ENCODE measurements at places on chromosomes 5 and 9.

DNA sequence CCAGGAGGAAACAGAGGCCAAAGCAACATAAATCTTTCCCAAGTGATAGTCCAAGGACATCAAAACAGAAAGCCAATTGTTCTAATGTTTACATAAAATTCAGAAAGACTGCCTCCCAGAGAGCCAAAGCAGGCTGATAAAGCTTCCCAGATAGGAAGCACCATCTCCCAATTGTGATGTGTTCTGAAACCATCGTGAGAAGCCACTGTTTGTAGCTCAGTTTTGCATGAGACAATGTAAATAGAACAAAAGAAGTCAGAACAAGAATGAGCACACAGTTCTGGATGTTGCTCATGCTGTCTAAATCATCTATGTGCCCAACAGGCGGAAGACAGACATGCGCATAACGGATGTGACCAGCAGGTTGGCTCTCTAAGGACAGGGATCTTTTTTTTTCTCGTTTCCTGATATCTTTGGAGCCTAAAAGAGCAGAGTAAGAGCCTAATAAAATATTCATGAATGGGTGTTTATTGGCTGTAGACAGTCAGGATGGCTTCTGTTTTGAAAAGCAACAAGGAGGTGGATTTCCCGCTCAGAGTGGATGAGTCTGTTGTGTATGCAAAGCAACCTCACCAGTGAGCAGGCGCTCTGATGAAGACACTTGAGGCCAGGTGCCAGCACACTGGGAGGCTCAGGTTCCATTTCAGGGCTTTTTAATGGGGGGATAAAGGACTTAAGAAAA, 113.6 kb downstream of the GNA14 start:
- DNase-seq = peak; percentile 5

GRCh38 chr9:123329329-123329955, 26.6 kb upstream of the CRB2 start:
- no peak for DNase-seq

DNA sequence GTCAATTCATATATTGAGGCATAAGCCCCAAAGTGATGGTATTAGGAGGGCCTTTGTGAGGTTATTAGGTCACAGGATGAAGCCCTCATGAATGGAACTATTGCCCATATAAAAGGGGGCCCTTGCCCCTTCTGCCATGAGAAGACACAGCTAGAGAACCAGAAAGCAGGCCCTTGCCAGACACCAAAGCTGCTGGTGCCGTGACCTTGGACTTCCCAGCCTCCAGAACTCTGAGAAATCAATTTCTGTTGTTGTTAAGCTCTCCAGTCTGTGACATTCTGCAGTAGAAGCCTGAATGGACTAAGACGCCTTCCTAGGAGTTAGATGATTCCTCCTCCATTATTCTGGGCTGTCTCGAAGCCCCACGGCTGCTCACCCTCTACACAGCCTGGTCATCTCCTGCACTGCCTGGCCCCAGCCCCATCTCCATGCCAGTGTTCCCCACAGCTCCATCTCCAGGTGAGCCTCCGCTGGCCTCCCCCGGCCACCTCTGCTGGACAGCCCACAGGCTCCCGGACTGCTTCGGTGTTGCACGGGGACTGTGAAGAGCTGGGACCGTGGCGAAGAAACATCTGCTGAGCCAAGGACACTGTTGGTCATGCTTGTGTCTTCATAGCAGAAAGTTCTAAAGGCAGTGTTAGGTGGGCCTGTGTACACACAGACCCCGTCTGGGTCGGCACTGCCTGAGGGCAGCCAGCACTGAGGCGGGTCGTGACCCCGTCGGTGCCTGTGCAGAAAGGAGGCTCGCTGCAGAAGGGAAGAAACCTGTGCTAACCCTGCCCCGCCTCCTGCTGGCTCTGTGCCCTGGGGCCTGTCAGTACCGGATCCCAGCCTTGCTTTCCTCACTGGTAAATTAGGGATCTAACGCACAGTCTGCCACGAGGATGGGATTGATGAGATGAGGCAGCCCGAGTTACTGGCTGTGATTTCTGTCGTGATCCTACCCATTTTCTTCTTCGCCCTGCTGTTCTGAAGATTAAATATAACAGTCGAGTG, 55.1 kb upstream of the CNOT6 start:
- DNase-seq = no peak

- no peak for DNase-seq
These were observed 248.7 kb downstream of the LURAP1L start for GRCh38 chr9:13023498-13023897.

DNA sequence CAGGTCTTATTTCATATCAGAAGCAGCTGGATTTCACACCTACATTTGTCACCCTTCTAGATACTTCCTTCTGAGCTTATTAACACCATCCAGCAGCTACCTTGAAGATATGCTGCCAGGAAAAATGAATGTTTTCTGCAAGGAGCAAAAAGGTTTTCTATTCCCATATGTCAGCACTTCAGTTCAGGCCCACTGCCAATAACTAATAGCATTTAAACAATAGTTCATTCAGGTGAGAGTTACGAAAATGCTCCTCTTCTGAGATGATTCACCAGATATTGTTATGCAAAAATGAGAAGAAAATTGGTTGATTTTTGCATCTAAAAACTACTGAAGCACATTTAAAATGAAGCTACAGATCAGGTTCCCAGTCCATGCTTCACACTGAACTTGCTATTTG, 56.4 kb upstream of the ISL1 start:
- no peak for DNase-seq

DNA sequence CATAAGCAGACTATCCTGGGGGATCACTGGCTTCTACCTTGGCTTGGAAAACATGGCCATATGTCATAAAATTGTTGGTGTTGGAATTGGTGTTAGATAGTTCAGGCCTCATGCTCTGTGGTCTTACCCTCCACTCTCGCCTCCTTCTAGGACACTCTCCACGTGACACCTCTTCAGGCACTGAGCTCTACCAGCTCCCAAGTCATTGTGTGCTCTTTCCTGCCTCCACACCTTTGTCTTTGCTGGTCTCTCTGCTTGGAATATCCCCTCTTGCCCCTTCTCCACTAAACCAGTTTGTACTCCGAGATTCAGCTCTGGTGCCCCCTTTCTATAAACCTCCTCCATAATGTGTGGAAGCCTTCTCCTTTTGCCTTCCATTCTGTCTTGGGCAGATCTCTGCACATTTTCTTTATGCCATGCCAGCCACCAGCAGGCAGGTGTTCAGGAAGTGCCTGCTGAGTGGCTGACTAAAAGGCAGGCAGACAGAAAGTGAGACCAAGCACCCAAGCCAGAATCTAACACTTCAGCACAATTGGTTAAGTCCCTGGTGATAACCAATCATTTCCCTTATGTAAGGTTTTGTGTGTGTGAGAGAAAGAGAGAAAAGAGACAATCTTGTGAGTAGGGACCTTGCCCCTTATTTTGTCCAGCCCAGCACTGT, 37.7 kb downstream of the SAR1B start:
- no peak for DNase-seq

- no peak for DNase-seq
These were observed 667 bp upstream of the FRRS1L start for GRCh38 chr9:109167716-109168115.

DNA sequence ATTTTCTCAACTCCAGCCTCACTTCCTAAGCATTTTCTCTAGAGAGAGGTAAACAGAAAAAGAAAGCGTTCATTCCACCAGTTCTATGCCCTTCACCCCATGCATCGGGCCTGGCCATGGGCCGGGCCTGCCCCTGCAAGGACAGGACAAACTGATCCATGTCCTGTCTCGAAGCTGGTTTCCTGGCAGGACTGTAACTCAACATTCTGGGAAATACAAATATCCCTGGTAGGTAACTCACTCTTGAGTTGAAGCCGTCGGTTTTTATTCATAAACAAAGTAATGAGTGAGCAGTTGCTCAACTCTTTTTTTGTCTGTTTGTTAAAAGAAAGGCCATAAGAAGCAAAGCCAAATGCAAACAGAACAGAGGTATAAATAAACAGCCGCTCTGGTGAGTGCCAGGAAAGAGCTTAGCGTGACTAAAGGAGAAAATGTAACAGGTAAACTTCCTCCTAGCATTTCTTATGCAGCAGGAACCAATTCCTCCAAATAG, 64.4 kb upstream of the DNAH5 start:
- peak; percentile 14 for DNase-seq

DNA sequence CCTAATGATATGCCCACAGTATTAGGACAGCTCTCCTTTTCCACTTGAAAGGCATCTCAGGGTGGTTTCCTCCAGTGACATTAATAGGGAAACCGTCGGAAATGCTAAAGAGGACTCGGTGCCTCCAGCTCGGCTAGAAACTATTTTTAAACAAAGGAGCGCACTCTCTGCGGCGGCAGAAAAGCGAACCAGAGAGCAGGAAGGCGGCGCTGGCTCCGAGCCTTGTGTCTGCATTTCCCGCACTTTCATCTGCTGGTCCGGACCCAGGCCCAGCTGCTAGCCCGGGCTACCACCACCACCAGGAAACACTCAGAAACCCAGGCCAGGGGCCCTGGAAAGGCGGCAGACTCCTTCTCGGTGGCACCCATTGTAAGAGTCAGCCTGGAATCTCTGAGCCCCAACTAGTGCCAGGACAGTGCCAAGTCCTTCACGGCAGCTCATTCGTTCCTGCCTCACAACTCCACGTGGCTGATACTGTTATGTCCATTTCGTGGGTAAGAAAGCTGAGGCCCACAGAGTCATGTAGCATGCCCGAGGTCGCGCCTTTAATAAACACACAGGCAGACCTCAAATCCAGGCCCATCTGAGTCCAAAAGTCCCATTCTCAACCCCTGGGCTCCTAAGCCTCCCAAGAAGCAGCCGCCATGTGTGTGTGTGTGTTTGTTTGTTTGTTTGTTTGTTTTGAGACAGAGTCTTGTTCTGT, 73.9 kb downstream of the VAV2 start:
- DNase-seq = no peak

GRCh38 chr5:36651761-36652685, 45.6 kb downstream of the SLC1A3 start:
- DNase-seq = no peak

GRCh38 chr9:128607642-128608350, 48.9 kb downstream of the DYNC2I2 start:
- DNase-seq = no peak

DNA sequence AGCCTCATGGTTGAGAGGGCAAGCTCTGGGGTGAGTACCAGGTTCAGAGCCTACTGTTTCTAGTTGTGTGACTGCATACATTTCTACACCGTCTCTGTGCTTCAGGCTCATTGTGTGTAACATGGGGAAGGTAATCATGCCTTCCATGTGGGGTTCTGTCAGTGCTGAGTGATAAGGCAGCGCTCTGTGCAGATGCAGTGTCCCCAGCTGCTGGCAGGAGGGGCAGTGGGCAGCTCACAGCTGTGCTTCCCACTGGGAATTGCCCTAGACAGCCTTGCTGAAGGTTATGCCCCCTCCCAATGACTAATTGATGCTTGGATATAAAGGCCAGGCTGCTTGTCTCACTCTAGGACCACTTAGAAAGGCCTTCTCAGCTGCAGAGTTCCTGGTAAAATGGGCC, 121.8 kb upstream of the SAP30L start:
- no peak for DNase-seq

DNA sequence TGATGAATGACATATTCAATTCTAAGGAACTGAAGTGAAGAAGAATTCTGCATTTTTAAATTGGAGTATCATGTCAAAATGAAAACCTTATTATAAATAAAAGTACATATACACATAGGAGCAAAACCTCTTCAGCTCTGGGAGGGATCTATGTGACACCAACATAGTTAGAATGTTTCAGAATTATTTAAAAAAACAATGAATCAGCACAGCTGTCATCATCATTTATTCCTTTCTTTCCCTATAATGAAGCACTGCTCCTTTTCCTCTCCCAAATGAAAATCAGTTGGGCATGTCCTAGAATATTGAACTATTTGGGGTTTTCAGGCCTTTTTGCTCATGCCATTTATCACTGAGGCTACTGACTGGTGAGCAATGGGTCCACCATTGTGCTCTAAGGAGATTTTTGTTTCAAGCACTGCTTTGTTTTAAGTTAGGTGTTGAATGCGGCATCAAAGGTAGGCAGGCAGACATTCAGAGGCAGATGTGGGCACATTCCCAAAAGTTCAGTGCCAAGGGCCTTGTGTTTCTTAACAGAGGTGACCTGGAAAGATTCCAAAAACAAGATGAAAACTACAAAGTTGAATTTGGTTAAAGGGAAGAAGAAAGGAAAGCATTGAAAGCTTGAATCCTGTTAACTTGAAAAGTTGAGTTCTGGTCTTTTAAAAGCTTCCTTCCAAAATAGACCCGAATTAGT, 126.4 kb upstream of the ADAMTSL1 start:
- no peak for DNase-seq

DNA sequence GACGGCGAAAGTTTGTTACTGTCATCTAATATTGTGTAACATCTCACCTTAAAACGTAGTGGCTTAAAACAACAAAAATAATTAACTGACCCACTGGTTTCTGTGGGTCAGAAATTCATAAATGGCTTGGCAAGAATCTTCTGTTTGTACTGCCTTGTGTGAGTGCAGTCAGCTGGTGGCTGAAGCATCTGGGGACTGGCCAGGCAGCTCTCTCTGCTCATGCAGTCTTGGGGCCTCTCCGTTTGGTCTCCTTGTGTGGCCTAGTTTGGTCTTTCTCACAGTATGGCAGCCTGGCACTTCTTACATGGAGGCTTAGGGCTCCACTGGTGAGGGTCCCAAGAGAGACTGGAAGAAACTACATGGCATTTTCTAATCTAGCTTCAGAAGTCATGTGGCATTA, 49.0 kb upstream of the CTXN3 start:
- no peak for DNase-seq

- DNase-seq = no peak
These were observed 139.7 kb upstream of the PITX1 start for GRCh38 chr5:135173662-135174290.

- no peak for DNase-seq
These were observed 158.0 kb downstream of the PALM2AKAP2 start for GRCh38 chr9:109937861-109938453.

- no peak for DNase-seq
These were observed 30.1 kb downstream of the PSD2 start for GRCh38 chr5:139825690-139826089.

GRCh38 chr9:19231126-19231903, 822 bp downstream of the DENND4C start:
- no peak for DNase-seq

DNA sequence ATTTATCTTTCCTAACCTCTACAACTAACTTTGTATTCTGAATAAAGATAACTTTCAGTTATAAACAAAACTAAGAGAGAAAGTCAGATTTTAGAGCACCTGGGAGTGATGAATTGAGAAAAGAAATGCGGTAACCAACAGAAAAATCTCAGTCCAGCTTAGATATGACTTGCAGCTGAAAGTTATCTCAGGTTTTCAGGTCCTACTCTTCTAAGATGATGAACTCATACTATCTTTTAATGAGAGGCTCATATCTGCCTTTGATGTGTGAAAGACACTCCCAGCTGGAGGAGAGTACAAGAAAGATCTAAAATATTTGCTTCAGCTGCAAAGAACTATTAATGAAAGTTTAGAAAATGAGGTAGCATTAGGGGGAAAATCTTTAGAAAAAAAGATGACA, 190.5 kb downstream of the DENND1A start:
- DNase-seq = no peak

GRCh38 chr9:36625006-36625615, 52.4 kb downstream of the MELK start:
- DNase-seq = no peak

DNA sequence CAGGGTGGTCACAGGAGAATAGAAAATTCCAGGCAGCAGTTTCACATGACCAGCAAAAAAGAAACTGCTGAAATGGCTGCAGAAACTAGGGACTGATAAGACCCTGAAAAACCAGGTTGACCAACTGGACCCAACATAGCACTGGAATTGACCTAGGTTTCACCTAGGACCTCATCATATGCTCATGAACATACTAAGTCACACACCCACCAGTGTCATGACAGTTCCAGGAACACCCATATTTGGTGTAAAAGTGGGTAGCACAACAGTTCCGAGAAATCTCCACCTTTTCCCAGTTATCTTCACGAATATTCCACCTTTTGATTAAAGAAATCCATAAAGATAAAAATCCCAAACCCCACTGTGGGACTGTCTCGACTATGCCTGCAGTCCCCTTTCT, 182.2 kb downstream of the AGTPBP1 start:
- no peak for DNase-seq

Measured in endothelial cell (in vitro differentiated cells).